ENCODE measurements at places on chromosomes 4 and X. TPM values are rescaled to one million over a fixed set of nuclear protein-coding genes. Genes with fewer than 3 reads are reported as not detected.

DNA sequence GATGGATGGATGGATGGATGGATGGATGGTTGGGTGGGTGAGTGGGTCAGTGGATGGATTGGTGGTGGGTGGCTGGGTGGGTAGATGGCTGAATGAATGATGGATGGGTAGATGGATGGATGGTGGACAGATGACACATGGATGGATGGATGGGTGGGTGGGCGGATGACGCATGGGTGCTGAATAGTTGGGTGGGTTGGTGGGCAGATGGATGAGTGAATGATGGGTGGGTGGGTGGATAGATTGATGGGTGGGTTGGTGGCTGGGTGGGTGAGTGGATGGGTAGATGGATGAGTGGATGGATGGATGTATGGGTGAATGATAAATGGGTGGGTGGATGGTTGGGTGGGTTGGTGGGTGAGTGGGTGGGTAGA, 69.9 kb upstream of the NKX1-1 start:
- no peak for DNase-seq

DNA sequence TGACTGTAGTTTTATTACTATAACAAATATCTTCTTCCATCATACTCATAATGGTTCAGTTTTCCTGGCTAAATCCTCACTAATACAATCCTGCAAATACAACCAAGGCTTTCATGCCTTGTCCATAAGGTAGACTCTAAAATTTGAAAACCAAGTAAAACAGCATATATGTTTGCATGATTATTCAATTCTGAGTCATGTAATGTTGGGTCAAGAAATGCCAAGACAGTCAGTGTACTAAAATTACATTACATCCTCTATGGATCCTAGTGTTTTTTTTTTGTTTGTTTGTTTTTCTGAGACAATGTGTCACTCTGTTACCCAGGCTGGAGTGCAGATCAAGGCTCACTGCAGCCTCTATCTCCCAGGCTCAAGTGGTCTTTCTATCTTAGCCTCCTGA, 38.6 kb upstream of the TEX13D start:
- no peak for DNase-seq

NUP62CL gene
- 3.5 TPM for total RNA-seq

AVPR2 gene
- total RNA-seq, result 72.2 TPM

- DNase-seq, result no peak
Observed at GRCh38 chrX:17854531-17854930, 6.6 kb downstream of the RAI2 start.

C4orf51 gene
- not detected for total RNA-seq

DCAF12L1 gene
- total RNA-seq, result not detected

- DNase-seq, result no peak
Observed at GRCh38 chrX:16063141-16063540, 60.2 kb upstream of the GRPR start.

EOLA2 gene
- total RNA-seq, result 27.6 TPM

HGFAC gene
- not detected for total RNA-seq

RBM46 gene
- total RNA-seq, result not detected

DNA sequence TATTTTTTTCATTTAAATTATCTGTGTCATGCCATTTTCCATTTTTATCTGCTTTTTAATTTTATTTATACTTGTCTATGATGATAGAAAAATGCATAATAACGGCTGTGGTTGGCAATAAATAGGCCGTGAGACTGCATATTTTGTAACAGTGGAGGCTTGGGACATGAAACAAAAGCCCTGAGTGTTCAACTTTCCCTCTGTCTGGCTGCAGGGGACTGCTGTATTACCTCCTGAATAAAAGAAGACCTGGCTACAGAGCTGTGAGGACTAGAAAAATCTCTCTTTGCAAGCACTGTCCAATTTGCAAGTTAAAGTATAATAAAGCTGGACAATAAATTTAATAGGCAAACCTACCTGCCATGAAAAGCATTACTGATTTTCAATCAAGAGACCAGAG, 82.1 kb downstream of the MAGEB10 start:
- DNase-seq, result no peak

GRCh38 chr4:81214144-81214880, 710 bp downstream of the PRKG2 start:
- DNase-seq, result peak; percentile 19

MAGEA3 gene
- not detected for total RNA-seq

DNA sequence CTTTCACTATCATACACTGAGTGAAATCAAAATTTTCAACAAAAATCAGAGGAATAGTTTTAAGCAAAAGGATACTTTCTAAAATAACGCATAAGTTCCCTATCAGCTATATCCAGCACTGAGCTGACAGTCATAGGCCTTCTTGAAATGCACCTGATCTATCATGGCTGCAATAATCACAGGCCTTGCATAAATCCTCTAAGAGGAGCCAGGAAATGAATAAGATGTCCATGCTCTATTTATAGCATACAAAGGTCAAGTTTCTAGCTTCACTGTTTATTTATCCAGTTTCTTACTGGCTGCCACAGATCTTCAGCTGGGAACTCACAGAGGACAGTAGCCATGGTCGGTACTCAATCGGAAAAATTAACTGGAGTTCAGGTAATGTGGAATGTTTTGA, 235.9 kb upstream of the DMD start:
- no peak for DNase-seq

- no peak for DNase-seq
Observed at GRCh38 chr4:111959222-111959621, 186.0 kb upstream of the FAM241A start.

ADAM29 gene
- not detected for total RNA-seq

DNA sequence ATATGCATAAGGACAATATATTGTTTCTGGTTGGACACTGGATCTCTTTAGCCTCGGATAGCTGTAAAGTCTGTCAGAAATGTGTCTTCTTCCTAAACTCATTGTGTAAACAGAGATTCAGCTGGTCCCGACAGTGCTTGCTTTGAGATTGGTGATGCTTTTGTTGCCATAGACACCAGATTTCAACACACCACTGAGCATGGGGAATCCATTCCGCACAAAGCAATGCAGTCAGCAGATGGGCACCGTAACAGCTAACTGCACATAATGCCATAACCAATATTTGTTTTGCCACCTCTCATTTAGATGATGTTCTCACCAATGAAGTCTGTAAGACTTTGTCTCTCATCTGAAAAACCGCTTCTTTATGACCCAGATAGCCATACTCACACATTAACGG, 33.3 kb upstream of the FAM47C start:
- no peak for DNase-seq

DNA sequence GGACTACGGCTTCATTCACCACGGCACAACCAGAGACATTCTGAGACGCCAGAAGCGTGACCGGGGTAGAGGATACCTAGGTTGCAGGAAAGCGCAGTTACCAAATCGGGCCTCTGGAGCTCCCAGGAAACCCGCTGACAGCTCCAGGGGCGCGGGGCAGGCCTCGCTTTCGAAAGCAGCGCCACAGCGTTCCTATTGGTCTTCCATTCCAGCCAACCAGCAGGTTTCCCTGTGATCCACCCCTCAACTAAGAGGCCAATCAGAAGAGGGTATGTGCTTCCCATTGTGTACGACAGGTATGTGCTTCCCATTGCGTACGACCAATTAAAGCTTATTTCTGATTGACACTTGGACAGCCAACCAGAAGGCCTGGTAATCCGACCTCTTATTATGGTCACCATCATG, 14.9 kb downstream of the SNX12 start:
- no peak for DNase-seq

DNA sequence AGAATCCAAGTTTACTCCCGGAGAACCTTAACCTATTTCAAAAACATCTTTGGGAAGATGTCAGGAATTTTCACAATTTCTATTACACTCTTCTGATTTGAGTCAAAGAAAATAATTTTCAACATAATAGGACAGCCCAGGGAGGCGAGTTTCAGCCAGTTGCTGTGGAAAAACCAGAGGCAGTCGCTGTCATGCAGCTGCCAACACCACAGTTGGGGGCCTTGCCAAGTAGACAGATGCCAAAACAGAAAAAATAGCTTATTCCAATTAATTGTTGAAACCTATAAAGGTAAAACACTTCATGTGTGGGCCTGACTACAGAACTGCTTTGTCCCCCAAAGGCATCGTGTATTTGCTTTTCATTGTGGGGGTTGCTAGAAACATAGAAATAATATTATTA, 225.8 kb downstream of the DMD start:
- no peak for DNase-seq

MAP7D2 gene
- total RNA-seq, result 2.2 TPM

THAP6 gene
- 36.7 TPM for total RNA-seq

- no peak for DNase-seq
Observed at GRCh38 chrX:125203365-125203736, 116.3 kb upstream of the TEX13C start.

- no peak for DNase-seq
Observed at GRCh38 chrX:105543283-105543682, 279.1 kb upstream of the NRK start.

DNA sequence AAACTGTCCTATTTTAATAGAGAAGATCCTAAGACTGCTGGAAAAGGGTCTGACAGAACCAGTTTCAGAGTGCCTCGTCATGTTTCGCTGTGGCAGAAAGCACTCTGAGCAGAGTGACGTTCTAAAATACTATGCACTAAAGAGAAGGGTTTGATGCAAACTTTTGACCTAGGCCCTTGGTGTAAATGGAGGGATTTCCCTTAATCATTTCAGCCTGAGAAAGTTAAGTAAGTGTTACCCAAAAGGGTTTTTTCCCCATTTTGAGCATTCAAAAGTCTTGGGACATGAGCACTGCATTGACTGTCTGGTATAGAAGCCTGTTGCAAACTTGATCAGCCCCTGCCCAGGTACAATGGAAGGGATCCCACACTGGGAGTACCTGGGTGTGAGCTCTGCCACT, 157.5 kb upstream of the ATOH1 start:
- DNase-seq, result no peak

- DNase-seq, result no peak
Observed at GRCh38 chr4:77145842-77146185, 11.2 kb upstream of the CCNG2 start.

GRCh38 chr4:76677571-76678326, 220.2 kb downstream of the SOWAHB start:
- no peak for DNase-seq

GRCh38 chr4:87030124-87030523, 95.3 kb downstream of the AFF1 start:
- no peak for DNase-seq
